Stimulated activated CD8-positive, alpha-beta memory T cell treated with anti-CD3 and anti-CD28 coated beads, Interleukin-4, amount 100 ng/mL, for 24 hours (primary cell): ENCODE measurements at places on chromosomes 2 and 18.

DNA sequence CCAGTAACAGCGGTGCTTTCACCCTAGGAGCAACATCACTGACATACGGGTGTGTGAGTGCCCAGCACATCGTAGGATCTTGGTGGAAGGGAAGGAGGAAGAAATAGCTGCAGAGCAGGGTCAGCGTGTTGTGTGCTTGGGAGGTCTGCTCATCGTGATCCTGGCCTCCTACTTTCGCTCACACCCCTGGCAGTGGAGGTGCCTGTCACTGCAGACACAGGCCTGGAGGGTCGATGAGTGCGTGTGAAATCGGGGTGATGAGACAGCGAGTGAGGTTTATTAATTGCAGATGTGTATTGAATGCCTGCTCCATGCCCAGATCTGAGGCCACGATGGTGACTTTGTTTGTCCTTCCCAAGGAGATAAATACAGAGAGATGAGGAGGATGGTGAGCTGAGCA lies 126.1 kb downstream of the NCK2 start:
- no peak for DNase-seq

DNA sequence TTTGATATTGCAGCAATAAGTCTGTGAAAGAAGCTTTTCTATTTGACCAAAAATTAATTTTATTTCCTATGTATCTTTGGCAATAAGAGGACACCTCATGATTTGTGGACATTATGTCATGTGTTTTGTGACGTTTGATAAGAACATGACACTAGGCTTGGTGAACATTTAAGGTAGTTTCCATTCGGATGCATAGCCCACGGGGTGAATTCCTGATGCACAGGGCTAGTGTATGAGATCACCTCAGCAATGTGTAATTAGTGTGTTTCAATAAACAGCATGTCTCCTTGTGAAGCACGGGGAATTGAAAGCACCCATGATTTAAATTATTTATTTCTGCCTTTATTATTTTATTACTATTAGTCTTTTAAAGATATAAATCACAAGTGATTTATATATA lies 146.1 kb upstream of the LINC00305 start:
- no peak for DNase-seq

GRCh38 chr2:40352041-40352702 lies 99.7 kb downstream of the SLC8A1 start:
- no peak for DNase-seq

DNA sequence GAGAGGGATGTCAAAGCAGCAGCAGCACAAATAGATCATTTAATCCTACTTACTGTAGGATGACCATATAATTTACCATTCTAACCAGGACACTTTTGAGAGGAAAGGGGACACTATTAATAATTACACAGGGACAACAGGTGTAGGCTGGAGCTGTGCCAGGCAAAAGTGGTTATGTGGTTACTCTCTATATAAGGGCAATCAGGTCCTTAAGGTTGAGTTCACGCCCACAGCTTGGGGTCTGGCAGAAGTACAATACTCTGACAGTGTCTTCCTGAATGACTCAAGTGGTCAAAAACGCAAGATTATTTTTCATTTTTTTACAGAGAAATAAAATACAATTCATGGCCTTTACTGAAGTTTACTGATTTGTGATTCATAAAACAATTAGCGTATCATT lies 2.8 kb downstream of the PREPL start:
- DNase-seq: peak; percentile 31

- no peak for DNase-seq
Observed at GRCh38 chr2:219018286-219018685, 23.0 kb downstream of the CFAP65 start.

DNA sequence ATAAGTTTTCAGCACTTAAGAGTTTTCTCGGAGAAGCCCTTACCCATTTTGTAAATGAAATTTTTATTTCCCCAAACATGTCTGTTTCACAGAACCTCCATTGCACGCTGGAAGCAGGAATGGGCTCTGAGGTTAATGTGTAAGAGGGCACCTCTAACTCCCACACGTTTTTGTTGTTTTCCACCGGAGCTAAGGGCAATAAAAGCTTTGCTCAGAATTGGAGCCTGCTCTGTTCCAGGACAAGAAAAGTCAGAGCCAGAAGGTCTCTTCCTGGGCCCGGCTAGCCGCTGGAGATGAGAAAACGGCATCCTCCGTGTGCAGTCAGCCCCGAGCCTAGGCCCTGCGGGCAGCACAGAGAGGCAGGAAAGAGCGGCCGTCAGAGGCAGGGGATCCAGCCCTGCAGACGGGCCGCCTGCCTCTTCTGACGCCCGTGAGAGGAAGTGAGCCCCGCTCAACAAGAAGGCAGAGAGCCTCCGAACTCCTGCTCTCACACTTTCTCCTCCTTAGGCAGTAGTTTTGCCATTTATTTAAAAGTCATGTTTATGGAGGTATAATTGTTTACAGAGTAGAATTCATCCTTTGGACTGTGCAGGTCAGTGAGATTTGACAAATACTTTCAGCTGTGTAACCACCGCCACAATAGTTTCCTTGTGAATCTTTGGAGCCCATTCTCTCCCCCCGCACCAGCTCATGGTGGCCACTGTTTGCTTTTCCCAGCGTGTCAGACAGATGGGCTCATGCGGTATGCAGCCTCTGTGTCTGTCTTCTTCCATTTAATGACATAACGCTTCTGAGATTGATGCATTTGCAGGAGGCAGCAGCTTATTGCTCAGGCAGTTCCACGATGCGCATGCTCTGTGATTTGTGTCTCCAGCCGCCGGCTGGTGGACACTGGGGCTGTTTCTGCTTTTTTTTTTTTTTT lies 117.3 kb downstream of the GALR1 start:
- no peak for DNase-seq

- no peak for DNase-seq
Observed at GRCh38 chr18:80252136-80252535, 4.8 kb upstream of the PARD6G start.
